ENCODE measurements at places on chromosomes 11 and 22.

DNA sequence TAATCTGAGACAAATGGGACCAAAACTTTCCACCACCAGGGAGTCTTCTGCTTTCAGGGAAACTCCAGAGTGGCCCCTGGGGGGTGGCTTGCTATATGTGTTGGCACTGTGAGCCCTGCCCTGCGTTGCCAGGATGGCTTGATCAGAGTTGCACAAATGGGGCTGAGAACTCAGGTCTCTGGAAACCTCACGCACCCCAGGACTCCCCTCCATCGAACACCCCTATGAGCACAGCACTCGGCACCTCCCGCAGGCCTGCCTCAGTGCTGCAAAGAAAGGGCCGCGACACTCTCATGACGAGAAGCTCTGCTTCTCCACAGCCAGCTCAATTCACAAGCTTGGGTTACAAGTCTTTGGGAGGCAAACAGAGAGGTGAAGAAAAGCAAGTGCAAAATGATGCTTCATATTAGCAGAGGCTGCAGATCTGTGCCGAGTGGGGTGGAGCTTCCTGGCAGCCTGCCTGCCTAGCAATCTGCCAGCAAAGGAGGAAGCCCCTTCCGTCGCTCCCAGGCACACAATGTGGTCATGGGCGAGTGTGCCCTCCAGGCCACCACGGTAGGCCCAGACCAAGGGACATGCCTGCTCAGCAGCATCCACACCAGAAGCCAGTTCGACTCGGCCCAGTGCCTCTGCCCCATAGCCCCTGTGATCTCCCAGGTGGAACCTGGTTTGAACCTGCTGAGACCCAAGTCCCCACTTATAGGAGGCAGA is 55.7 kb downstream of the MYH9 start:
- peak; percentile 47 for DNase-seq

DNA sequence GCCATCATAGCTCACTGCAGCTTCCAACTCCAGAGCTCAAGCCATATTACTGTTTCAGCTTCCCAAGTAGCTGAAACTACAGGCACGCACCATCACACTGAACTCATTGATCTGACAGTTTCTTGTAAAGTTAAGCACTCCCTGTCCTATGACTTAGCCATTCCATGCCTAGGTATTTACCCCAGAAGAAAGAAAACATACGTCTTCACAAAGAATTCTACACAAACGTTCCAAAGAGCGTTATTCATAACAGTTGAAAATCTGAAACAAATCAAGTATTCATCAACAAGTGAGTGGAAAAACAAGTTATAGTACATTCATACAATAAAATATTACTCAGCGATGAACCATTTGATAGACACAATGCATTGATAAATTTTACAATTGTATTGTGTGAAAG is 7.8 kb upstream of the NLRP10 start:
- no peak for DNase-seq

DNA sequence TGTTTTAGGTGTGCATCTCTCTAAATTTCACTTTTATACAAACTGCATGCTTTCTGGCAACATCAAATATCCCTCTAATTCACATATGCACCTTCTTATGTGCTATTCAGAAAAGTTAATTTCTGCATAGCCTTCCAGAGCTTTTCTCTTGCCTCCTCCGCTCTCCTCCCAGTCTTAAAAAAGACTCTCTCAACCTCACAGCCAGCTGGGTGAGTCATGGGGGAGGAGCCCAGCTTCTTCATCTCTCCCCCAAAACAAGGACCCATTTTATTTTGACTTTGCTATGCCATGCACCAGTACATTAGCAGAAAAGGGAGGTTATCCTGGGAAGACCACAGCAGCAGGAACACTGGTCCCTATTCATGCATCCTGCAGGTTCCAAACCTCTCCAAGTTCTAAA is 234.4 kb downstream of the KCNA4 start:
- no peak for DNase-seq

- no peak for DNase-seq
These were observed 13.3 kb upstream of the KCNQ1OT1 start for GRCh38 chr11:2713094-2713493.

DNA sequence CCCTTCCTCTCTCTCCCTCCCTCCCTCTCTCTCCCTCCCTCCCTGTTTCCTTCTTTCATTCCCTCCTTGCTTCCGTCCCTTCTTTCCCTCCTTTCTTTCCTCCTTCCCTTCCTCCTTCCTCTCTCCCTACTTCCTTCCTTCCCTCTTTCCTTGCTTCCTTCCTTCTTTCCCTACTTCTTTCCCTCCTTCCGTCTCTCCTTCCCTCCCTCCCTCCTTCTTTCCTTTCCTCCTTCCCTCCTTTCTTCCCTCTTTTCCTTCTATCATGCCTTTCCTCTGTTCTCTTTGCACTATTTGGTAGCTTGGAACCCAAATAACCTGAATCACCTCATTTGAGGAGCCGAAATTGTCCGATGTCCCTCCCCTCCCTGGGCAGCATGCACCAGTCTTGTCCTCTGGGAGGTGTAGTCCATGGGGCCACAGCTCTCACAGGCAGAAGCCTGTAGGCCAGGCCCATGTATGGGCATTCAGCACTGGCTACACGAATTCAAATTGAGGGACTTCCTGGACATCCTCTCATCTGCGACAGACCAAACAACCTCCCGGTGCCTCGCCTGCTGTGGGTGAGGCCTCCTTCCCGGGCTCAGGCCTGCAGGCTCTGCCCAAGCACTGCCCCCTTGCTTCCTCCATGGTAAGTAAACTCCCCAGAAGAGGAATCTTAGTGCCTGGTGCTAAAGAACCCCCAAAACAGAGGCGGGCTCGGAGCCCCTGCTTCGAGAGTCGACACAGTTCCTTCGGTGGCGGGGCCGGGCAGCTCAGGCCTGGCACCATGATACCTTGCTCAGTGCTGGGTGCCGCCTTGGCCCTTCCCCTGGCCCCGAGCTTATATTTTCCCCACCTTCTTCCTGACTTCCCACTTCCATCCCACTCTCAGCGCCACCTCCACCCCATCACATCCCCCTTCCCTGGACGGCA is 454.1 kb upstream of the CADM1 start:
- no peak for DNase-seq

DNA sequence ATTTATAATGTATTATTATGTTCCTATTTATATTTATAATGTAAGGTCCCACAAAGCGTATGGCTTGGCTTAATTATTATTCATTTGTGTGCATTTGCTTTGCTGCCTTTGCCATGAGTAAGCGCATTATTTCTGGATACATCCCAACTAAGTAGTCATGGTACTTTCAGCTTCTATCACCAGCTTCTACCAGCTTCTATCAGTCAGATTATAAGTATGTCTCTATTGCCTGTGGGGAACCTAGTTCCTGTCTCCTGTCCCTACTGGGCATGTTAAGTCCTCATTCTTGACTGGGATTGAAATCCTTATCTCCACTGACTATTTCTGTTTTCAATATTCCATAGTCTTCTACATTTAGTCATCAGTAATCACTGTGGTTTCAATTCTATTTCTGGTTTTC is 33.5 kb upstream of the OR10W1 start:
- DNase-seq: no peak

- DNase-seq: no peak
These were observed 16.1 kb upstream of the EXPH5 start for GRCh38 chr11:108609682-108610081.

- DNase-seq: no peak
These were observed 35.8 kb downstream of the DGCR2 start for GRCh38 chr22:19086417-19086816.

- DNase-seq: no peak
These were observed 3.9 kb upstream of the SMIM35 start for GRCh38 chr11:118090545-118091162.

GRCh38 chr22:48222742-48223487 is 1460.5 kb downstream of the TBC1D22A start:
- no peak for DNase-seq

GRCh38 chr22:37126882-37127281 is 17.4 kb upstream of the TMPRSS6 start:
- no peak for DNase-seq

DNA sequence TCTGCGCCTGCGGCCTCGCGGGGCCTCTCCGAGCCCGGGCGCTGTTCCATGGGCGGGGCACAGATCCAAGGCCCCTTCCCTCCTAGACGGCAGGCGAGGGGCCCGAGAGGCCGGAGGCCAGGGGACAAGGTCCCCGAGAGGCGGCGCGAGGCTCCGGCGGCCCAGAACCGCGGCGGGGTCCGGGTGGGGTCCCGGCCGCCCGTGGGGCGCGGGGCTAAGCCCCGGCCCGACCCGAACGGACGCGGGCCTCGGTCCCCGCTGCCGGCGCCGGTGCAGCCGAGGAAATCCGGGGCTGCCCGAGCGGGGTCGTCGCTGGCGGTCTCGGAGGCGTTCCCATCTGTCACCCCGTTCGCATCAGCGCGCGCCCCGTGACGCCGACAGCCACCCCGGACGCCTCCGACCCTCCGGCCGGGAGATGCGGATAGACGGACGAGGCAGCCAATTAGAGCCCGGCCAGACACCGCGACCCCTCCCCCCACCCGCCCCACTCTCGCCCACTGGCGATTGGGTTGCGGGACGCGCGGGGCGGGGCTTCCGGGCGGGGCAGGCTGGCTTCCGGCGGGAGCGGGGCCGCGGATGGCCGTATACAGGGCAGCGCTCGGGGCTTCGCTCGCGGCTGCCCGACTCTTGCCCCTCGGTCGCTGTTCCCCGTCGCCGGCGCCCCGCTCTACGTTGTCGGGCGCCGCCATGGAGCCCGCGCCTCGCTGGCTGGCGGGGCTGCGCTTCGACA is at the start of gene SELENOO:
SELENOO (plus strand) TSS at position 551 of the 730 bp plus-strand sequence; CDS start at position 577, 26 bp downstream.
- peak; percentile 87 for DNase-seq

GRCh38 chr11:36498721-36499120 is 11.4 kb downstream of the TRAF6 start:
- DNase-seq: no peak

GRCh38 chr11:126628790-126629621 is 273.5 kb downstream of the ST3GAL4 start:
- no peak for DNase-seq

GRCh38 chr11:104060004-104060794 is 23.8 kb downstream of the DDI1 start:
- no peak for DNase-seq

DNA sequence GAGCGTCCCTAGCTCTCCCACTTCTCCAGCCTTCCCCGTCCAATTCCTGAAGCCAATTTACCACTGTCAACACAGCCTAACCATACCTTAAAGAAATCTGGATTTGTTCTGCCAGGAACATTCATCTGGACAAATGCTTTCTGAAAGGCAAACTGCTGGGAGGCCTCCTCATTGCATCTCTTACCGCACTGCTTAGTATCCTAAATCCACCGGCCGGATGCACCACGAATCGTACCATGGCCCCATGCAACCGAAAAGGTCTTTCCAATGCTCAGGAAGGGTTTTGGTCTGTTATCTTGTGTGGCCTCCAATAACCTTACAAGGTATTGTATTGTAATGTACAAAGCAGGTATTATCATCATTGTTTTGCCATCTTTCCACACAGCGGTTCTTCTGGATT is 57.6 kb downstream of the MYH9 start:
- DNase-seq: no peak

DNA sequence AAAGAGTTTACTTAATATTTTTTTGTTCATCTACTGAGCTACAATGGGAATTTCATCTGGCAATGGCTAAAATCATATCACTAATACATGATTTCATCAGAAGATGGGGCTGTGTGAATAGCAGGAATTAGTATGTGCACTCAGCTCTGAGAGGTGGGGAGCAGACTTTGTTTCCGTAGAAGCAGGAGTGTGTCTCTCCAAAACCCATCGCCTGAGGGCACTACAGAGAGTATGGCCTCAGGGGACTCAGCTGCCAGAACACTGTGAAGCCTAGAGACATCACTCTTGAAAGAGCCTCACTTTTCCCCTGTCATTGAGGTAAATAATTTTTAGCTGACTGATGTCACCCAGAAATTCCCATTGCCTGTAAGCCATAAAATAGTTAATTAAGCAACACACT is 261.4 kb upstream of the ISX start:
- no peak for DNase-seq

DNA sequence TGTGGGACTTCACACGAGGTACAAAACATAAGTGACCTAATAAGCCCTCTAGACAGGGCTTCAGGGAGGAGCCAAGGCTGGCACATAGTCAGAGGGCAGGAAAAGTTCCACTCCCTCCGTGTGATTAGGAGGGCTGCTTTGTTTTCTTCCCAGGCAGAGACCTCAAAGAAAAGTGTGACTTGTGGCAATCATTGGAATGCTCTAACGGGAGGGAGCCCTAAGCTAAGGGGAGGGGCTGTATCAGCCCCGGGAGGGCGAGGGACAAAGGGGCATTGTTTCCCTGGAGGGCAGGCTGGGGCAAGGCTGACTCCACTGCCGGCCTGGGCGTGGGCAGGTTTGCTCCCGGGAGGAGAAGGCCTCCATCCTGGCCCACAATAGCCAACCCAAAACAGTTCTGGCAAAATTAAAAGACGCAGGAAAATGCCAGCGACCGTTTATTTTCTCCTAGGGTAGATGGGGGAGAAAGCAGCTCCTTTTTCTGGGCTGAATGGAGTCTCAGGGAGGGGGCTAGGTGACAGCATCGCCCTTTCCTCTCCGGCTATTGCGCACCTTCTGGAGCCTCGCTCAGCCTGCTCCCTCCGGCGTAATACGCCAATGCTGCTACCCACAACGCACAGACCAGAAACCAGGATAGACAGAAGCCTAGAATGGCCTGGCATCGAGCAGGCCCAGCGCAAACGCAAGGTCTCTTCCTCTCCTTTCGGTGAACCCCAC is 60.2 kb downstream of the ENDOD1 start:
- no peak for DNase-seq

All from stimulated activated CD4-positive, alpha-beta T cell treated with anti-CD3 and anti-CD28 coated beads, Interleukin-4, amount 100 ng/mL, for 48 hours (primary cell).